ELR (cell line): ENCODE measurements at places on chromosomes 1 and 21.

GRCh38 chr1:7893529-7894180 is 40.8 kb upstream of the UTS2 start:
- peak; percentile 44 for DNase-seq

- DNase-seq = no peak
Measured at GRCh38 chr21:45246386-45247320, 41.0 kb downstream of the POFUT2 start.

DNA sequence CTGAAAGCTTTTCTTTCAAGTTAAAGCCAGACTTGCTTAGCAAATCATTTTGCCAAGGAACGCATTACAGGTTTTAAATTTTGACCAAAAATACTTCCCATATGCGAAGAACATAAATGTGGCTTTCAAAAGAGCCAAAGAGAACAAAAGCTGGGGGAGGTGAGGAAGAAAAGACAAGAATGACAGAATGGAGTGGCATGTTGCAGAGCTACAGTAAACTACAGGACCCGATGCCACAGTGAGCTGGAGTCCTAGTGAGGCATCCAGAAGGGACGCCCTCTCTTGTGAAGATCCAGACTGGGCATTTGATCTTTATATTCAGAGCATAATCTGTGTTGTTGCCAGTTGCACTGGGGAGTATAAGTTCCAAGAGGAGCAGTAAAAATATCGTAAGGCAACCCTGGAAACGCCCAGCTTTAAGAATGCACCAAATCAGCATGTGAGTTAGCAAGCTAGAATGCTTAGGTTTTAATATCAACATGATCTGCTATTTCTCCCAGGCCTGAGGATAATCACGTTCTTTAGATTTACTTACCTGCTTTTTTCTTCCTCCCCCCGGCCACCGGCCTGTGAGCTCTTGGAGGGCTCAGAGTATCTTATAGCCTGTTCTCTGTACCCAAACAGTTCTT is 48.4 kb upstream of the HOOK1 start:
- no peak for DNase-seq

GRCh38 chr1:21469581-21469980 is 29.6 kb downstream of the NBPF3 start:
- no peak for DNase-seq

GRCh38 chr21:34743831-34744230 is 75.0 kb downstream of the CLIC6 start:
- DNase-seq = peak; percentile 89

GRCh38 chr1:61504305-61504704 is 220.6 kb downstream of the TM2D1 start:
- no peak for DNase-seq

- DNase-seq = no peak
Measured at GRCh38 chr1:31788825-31789256, 24.7 kb upstream of the ADGRB2 start.

- DNase-seq = no peak
Measured at GRCh38 chr1:41850029-41850428, 68.7 kb downstream of the HIVEP3 start.

DNA sequence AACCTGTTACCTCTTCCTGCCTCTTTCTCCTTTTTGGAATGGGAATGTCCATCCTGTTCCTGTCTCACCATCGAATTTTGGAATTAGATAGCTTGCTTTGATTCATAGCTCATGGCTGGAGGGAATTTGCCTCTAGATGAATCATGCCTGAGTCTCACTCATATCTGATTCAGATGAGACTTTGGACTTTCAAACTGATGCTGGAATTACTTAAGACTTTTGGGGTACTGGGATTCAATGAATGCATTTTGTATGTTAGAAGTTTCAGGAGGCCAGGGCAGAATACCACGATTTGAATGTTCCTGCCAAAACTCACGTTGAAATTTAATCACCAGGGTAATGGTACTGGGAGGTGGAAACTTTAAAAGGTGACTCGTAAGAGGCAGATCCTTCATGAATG is 132.4 kb downstream of the DSCAM start:
- peak; percentile 23 for DNase-seq

DNA sequence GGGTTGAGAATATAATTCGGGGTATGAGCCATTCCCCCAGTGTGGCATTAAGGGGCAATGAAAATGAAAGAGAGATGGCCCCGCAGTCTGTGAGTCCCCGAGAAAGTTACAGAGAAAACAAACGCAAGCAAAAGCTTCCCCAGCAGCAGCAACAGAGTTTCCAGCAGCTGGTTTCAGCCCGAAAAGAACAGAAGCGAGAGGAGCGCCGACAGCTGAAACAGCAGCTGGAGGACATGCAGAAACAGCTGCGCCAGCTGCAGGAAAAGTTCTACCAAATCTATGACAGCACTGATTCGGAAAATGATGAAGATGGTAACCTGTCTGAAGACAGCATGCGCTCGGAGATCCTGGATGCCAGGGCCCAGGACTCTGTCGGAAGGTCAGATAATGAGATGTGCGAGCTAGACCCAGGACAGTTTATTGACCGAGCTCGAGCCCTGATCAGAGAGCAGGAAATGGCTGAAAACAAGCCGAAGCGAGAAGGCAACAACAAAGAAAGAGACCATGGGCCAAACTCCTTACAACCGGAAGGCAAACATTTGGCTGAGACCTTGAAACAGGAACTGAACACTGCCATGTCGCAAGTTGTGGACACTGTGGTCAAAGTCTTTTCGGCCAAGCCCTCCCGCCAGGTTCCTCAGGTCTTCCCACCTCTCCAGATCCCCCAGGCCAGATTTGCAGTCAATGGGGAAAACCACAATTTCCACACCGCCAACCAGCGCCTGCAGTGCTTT is 9.4 kb downstream of the PROX1 start:
- no peak for DNase-seq

DNA sequence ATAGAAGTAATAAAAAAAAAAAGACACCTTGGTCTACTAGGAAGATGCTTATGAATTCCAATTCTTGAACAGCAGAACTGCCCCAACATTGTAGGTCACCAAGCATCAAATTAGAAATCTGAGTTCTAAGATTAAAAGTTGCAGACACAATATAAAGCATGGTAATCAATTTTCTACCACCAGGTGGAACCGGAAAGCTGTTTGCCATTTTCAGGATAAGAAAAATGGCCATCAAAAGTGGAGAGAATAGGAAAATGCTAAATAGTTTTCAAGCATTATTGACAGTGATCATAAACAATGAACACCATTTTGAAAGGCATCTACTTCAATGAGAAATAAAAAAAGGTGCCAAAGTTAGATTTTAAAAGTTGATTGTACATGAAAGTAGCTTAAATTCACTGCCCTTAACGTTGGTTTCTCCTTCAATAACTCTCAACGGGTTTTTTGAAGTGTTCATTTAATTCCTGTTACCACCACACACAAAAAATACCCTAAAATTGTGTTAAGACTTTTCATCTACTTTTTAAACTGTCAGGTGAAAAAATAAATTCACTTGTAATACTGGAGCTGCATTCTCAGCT is 252.9 kb downstream of the KCNT2 start:
- DNase-seq = peak; percentile 59

DNA sequence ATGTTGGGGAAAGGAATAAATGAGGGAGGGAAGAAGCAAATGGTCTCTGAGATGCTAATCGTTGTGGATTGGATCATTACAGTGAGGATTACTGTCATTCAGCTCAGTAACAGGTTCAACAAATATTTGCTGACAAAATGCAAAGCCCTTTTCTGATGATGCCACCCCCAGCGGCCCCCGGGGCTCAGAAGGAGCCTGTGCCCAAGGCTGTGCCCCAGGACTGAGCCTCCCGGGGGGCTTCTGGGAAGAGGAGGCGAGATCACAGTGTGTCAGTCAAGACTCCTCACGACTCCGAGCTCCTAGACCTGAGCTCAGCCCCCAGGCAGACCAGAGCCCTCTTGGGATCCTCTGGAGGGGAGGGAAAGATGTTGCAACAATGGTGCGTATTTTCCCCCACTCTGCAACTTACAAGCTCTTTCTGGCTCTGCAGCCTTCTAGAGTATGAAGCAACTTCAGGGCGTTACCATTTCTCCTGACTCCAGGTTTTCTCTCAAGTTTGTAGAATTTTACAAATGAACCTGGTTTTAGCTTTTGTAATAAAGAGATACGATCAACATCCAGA is 20.8 kb downstream of the EPHA8 start:
- no peak for DNase-seq

DNA sequence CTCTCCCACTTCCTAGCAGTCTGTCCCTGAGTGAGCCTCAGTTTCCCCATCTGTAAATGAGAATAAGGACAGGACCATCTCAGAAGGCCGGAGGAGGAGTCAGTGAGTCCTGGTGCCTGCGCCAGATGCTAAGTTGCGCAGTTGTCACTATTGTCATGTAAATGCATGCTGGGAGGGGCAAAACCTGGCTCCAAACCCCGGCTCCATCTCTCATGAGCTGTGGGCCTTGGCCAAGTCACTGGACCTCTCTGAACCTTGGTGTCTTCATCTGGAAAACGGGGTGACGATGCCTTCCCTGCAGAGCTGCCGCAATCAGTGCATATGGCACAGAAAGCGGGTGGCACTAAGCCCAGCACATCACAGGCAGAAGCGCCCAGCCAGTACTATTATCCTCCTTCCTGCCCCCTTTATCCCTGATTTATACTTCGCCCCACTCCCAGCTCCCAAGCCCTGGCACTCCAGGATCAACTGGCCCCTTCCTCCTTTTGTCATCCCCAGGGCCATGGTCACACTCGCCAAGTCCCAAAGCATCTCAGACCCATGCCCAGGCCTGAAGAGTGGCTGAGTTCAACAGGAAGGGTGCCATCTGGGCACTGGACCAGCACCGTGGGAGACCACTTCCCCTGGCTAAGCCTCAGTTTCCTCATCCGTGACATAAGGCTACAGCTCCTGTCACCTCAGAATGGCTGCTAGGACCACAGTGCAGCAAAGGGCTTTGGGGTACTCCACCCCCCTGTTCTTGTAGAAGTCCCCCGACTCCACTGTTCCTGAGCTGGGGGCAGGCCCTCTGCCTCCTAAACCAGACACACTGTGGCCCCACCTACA is 4.3 kb upstream of the PLEKHG5 start:
- DNase-seq = no peak

GRCh38 chr1:200409203-200409760 is 554 bp downstream of the ZNF281 start:
- peak; percentile 42 for DNase-seq

- DNase-seq = no peak
Measured at GRCh38 chr1:235639226-235640205, 10.1 kb downstream of the GNG4 start.

DNA sequence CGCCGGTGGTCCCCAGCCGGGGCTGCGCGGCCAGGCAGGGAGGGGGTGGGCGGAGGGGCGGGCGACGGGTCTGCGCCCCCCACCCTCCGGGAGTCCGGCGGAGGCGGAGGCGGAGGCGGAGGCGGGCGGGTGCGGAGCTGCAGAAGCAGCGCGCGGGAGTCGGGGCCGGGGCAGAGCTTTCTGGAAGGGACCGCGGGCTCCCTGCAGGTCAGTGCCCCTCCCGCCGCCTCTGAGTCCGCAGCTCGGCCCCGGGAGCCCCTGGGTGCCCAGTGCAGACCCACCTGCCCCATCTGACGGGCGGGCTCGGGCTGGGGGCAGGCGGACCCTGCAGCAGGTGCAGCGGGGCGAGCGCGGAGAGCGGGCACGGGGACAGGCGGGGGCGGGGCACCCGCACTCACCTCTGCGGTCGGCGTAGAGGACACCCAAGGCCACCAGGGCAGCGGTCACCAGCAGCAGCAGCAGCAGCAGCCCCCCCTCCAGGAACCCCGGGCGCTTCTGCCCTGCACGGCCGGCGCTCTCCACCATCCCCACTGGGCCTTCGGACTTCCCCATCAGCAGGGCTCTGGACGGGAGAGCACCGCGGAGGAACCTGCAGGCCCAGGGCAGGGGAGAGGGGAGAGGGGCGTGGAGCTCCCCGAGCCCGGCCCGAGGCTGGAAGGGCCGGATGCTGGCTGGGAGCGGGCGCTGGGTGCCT is 3.7 kb downstream of the MMEL1 start:
- no peak for DNase-seq

GRCh38 chr1:30101016-30101415 is 622.4 kb downstream of the MATN1 start:
- no peak for DNase-seq

- DNase-seq = no peak
Measured at GRCh38 chr1:197485790-197486189, 217.7 kb downstream of the CRB1 start.

- DNase-seq = no peak
Measured at GRCh38 chr1:183288583-183288982, 102.5 kb downstream of the LAMC2 start.

DNA sequence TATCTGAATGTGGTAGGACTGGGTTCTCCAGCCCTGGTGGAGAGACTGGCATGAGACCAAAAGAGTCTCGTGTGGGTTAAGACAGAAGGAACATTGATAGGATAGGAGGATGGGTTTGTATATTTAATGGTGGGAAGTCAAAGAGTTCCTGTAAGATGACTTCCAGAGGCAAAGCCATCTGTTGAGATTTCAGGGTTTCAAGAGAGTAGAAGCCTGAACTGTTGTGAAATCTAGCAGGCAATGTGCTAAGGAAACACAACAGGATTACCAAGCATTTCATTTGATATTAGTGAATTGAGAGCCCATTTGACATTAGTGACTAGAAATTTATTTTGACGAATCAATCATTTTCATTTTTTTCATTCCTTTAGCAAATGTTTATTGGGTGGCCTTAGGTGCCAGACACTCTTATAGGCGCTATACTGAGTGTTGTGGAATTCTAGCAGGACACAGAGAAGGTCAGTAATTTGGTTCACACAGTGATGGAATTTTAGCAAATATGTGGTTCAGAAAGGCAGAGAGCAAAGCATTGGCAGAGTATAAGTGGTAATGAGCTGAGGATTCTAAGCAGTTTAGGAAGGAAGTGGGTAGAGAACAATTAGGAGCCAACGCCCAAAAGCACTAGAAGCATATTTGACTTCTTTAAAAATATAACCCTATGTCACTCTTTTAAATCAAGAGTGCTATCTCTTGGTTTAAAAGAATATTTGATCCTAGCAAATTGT is 149.3 kb downstream of the AK5 start:
- DNase-seq = no peak

DNA sequence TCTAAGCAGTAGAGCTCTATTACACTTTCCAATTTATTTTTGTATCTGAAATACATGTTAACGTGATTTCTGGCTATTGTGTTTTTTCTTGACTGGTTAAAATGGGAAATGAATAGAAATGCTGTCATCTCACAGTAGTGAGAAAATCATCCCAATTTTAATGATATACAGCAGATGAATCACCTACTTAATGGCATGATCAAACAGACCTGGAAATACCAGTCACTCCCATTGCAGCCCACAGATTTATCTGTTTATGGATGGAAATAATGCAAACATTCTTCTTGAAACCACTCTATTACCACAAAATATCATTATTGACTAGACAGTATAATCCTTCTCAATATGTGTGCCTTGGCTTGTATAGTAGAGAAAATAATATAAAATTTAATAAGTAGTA is 497.8 kb upstream of the ADAMTS5 start:
- peak; percentile 40 for DNase-seq

GRCh38 chr1:233294913-233295236 is 650 bp downstream of the PCNX2 start:
- DNase-seq = peak; percentile 85

- no peak for DNase-seq
Measured at GRCh38 chr1:191582169-191582568, 576.1 kb upstream of the RGS18 start.

- no peak for DNase-seq
Measured at GRCh38 chr1:15833842-15834405, 13.6 kb upstream of the SPEN start.
